ENCODE measurements at places on chromosomes 2 and 18.

GRCh38 chr2:86477349-86477748 is 36.2 kb downstream of the KDM3A start:
- DNase-seq = no peak

DNA sequence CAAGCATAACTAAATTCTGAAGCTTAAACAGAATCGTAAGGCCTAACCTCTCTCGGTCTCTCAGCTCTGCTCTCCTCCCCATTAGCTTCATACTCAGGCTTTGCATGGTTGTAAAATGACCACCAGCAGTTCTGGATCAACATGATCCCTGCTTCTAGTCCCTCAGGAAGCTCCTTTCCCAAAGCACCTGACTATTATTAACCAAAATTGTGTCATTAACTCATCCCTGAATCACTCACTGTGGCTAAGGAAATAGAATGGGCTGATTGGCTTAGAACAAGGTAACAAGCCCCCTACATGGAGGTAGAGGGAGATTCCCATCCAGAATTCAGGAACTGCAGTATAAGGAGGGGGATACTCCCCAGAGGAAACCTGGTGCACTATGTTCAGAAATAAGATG is 448.3 kb downstream of the ARHGAP15 start:
- DNase-seq = no peak

DNA sequence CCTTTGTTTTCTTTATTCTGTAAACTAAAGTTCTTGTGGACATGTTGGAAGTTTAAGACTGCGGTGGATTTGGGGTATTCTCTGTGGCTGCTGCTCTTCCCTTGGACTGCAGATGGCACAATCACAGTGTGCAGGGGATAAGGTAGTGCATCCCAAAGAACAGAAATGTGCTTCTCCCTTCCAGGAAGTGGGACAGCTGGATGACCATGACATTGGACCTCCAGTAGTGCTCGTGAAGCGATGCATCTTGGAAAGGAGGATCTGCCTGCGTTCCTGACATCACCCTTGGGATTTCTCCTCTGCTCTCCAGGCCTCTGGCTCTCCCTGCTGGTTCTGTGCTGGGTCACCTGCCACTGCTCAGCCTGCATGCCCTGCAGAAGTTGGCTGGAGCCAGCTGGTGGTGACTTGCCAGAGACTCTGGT is 109.9 kb downstream of the SLC4A3 start:
- no peak for DNase-seq

DNA sequence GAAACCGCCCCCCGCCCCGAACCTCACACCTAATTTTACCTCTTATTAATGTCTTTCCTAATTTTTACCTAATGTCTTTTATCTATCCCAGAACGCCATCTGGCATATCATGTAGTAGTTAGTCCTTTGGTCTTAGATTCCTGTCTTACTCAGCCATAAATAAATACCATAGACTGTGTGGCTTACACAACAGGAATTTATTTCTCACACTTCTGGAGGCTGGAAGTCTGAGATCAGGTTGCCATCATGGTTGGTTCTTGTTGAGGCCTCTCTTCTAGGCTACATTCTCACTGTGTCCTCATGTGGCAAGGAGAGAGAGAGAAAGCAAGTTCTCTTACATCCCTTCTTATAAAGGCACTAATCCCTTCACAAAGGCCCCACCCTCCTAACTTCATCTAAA is 46.8 kb downstream of the RHBDD1 start:
- no peak for DNase-seq

GRCh38 chr18:2612996-2613395 is 41.6 kb downstream of the NDC80 start:
- no peak for DNase-seq

GRCh38 chr2:152462779-152463178 is 127.8 kb downstream of the FMNL2 start:
- DNase-seq = no peak

DNA sequence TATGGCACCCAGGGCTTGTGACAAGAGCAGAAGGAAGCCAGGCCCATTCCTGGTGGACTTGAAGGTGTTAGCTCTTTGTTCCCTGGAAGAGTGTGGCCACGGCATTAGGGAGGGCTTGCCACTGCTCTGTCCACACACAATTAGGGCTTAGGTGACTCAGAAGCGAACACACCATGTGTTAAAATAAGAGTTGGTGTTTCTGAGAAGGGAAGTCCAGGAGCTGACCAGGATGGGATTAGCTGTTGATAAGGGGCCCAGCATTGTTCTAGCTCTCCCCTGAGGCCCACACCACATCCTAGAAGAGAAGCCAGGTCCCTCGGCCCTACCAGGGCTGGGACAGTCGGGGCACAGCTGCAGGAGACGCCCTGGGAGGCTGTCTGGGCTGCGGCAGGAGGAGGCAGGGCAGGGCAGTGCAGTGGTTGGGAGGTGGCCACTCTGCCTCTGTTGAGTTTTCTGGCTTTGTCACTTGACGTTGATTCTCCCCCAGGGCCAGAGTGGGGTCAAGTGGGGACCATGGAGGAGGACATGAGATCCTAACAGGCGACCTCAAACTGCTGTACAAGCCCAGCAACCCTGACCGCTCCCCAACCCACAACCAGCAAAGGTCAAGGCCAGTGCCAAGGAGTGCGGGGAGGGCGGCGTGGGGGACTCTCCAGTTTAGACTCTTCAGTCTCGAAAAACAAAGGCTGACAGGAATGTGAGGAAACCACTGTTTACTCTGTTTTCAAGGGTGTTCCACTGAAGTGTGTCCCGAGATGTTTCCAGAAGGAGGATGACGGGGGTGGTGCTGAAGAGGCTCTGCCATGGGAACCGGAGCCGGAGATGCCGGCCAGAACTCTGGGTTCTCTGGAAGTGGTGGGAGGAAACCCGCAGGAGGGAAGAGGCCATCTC is 16.8 kb downstream of the GNLY start:
- peak; percentile 17 for DNase-seq

DNA sequence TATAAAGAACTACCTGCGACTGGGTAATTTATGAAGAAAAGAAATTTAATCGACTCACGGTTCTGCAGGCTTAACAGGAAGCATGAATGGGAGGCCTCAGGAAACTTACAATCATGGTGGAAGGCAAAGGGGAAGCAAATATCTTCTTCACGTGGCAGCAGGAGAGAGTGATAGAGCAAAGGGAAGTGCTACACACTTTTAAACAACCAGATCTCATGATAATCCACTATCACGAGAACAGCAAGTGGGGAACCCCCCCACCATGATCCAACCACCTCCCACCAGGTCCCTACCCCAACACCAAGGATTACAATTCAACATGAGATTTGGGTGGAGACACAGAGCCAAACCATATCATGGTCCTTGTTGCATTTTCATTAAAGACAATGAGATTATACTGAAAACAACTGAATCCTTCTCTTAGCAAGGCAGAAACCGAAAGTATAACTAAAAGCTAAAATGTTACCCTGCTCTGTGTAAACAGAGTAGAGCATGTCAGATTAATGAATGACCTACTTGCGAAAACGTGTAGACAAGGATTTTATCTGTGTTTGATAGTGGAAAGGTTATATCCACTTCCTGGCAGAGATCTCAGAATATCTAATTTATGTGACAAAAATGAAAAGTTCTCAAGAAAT is 60.1 kb upstream of the RBBP8 start:
- DNase-seq = no peak

GRCh38 chr2:199836943-199837342 is 14.0 kb downstream of the FTCDNL1 start:
- DNase-seq = no peak

DNA sequence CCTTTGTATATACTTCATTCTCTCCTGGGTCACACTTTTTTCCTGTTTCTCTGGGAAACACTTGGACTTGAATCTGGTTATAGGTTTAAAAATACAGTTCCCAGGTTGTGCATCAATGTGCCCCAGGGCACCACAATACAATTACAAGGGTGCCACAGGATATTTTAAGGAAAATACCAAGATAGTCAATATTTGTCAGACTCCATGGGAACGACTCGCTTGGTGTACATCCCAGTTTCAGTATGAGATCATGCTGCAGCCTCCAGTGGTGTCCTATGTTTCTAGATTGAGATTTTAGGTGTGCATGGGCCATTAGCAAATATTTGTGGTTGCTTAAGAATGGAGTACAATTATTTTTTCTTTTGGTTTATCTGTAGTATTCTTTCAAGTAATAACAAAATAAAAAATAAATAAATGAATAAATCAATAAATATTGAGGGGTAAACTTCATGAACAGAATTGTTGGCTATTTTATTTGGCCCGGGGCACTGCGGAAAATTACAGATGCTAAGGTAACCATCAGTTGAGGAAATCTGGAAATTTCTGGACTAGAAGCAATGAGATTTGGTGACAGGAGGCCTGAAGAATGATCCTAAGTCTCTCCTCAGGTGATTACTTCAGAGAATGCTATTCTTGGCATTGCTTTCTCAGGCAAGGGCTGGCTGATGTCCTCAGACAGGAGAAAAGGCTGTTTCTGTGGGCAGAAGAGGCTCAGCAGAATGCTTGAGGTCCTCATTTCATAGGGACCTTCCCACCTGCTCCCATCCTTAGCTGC is 649.3 kb upstream of the SOX11 start:
- no peak for DNase-seq

GRCh38 chr2:225602205-225602604 is 202.7 kb downstream of the NYAP2 start:
- no peak for DNase-seq

- no peak for DNase-seq
Observed at GRCh38 chr2:218851286-218851685, 8.3 kb upstream of the WNT6 start.

GRCh38 chr2:173978447-173978846 is 13.3 kb upstream of the SP3 start:
- no peak for DNase-seq

GRCh38 chr2:74822771-74823566 is 11.0 kb upstream of the HK2 start:
- no peak for DNase-seq

- DNase-seq = no peak
Observed at GRCh38 chr2:215862351-215862771, 151.0 kb downstream of the MREG start.

DNA sequence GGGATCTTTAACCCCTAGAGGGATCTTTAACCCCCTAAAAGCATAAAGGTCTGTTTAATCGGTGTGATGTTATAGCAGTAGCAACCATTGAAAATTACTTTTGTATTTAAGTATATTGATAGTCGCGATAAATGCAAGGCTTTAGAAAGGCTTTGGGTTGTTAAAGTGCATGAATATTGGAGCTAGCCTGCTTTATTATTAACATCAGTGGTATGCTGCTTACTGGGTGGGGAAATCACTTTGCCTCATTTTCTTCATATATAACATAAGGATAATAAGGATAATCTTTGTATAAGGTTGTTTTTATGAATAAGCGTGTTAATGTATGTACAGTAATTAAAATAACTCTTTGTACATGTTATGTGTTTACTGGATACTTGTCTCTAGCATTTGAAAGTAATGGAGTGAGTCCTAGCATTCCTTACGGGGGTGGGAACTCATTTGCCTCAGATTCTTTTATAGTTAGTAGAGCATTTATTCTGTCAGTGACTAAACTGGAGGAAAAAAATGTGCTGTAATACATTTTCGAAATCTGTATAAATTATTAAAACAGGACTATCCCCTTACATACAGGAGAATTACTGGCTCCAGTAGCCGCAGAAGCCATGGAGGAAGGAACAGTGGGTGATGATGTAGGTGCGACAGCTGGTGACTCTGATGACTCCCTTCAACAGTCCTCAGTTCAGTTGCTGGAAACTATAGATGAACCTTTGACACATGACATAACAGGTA is 122.2 kb downstream of the BIRC6 start:
- DNase-seq = no peak

- DNase-seq = no peak
Observed at GRCh38 chr18:70380915-70381896, 92.4 kb downstream of the SOCS6 start.

GRCh38 chr18:54776282-54776977 is 51.8 kb upstream of the RAB27B start:
- DNase-seq = peak; percentile 45

GRCh38 chr2:219484343-219485200 is 14.1 kb upstream of the GMPPA start:
- DNase-seq = no peak

- no peak for DNase-seq
Observed at GRCh38 chr2:165120740-165121467, 82.9 kb downstream of the SCN3A start.

GRCh38 chr2:127426501-127427354 is 8.5 kb downstream of the PROC start:
- DNase-seq = no peak

DNA sequence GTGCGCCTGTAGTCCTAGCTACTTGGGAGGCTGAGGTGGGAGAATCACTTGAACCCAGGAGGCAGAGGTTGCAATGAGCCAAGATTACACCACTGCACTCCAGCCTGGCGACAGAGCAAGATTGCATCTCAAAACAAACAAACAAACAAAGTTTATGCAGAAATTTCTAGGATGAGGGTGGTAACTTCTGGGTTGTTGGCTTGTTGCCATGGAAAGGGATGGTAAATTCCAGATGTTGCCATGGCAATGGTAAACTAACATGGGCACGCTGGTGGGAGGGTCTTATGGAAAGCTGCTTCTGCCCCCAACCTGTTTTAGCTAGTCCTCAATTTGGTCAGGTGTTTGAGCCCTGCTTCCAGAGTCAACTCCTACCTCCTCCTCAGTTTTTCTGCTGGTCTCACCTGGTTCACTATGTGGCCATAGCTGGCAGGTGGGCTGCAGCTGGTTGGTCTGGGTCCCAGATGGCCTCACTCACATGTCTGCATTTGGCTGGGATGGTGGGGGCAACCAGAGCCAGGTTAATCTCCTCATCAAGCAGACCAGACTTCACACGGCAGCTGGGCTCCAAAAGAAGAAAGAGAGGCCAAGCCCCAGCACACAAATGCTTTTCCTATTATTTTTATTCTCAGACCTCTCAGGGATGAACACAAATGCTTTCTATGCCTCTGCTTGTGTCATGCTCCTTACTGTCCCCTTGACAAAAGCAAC is 26.6 kb upstream of the TEX44 start:
- DNase-seq = no peak

DNA sequence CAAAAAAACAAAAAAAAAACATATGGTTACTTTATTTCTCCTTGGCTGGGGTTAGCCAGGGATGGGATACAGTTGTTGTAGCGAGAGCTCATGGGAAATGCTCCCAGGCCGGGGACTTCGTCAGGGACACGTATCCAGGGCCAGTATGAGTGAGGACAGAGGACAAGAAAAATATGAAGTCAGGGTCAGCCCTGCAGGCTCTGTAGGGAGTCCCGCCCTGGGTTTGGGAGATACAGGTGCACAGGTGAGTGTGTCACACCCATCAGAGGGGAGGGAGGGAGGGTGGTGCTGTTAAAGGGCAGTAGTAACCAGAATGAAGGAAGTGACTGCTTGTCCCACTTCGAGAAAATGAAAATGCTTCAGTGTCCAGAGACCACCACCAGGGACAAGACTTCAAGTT is 55.6 kb upstream of the RBM44 start:
- no peak for DNase-seq

- DNase-seq = no peak
Observed at GRCh38 chr18:77000527-77000926, 132.1 kb downstream of the MBP start.

DNA sequence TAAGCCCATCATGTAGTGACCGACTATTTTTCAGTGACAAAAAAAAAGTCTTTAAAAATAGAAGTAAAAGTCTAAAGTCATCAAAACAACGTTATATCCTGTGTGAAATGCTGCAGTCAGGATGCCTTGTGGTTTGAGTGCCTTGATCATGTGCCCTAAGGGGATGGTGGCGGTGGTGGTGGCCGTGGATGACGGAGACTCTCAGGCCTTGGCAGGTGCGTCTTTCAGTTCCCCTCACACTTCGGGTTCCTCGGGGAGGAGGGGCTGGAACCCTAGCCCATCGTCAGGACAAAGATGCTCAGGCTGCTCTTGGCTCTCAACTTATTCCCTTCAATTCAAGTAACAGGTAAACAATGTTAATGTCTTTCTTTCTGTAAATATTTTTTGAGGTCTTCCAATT is at the start of gene CD28:
CD28 (plus strand) TSS at position 237 of the 400 bp plus-strand sequence; CDS start at position 295, 58 bp downstream.
- DNase-seq = no peak
